ENCODE measurements at places on chromosomes 2 and 18.
A peak's percentile ranks its signal among the peaks of the same experiment; 100 is the strongest.

GRCh38 chr2:102826904-102827303 is 65.1 kb downstream of the TMEM182 start:
- peak; percentile 25 for DNase-seq

GRCh38 chr2:26691161-26691560 is 1.4 kb upstream of the KCNK3 start:
- no peak for DNase-seq

- no peak for DNase-seq
Observed at GRCh38 chr18:69865776-69866175, 81.9 kb downstream of the CD226 start.

GRCh38 chr18:50753311-50753710 is 66.5 kb downstream of the MRO start:
- no peak for DNase-seq

DNA sequence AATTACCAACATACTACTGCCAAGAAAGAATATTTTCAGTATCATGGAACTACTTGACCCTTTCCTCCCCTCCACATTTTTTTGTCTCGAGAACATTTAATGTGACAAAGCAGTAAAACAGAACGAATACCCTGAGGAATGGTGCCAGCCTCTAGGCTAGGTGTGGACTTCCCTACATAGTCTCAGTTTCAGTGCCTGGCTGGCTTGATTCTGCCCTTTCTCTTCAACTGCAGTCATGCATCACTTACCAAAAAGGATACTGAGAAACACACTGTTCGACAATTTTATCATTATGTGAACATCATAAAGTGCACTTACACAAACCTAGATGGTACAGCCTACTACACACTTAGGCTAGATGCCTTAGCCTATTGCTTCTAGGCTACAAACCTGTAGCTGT is 305.3 kb upstream of the HNRNPA3 start:
- no peak for DNase-seq

DNA sequence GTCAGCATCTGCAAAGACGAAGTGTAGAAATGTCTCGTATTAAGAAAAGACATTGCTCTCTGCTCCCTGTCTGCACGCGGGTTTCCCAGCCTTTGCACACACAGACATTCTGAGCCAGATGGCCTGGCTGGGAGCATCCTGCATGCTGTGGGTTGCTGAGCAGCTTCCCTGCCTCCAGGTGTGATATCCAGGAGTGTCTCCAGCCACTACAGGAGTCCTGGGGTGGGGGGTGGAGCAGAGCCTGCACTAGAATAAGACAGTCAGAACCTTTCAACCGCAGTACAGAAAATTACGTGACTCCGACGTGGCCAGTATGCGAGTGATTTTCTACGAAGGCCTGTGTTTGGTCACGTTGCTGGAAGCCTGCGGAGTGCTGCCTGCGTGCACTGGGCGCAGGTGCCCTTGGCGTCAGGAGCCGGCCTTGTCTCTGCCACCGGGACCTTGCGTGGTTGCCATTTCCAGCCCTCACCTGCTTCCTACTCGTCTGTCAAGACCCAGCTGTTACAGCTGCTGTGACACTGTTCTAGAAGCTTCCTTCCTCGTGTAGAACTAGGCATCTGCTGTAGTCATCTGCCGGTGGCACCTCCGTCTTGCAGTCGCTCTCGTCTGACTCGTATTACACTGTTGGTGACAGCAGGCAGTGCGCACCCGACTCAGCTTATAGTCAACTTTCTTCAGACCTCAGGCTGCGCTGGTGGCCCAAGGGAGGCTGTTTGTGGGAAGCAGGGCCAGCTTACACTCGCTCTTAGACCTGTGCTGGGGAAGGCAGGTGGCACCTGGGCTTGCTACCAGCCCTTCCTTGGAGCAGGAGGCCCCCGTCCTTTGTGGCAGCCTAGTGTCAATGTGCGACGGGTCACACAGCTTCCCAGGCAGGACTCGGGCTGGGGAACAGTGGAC is 11.2 kb downstream of the CTDP1 start:
- DNase-seq: no peak
